NCI-H524 (cell line): ENCODE measurements at places on chromosomes 7 and 10.

- DNase-seq = no peak
These were observed 125.7 kb downstream of the GFRA1 start for GRCh38 chr10:116147147-116147905.

GRCh38 chr7:17044861-17045260 lies 163.1 kb upstream of the AGR3 start:
- no peak for DNase-seq

DNA sequence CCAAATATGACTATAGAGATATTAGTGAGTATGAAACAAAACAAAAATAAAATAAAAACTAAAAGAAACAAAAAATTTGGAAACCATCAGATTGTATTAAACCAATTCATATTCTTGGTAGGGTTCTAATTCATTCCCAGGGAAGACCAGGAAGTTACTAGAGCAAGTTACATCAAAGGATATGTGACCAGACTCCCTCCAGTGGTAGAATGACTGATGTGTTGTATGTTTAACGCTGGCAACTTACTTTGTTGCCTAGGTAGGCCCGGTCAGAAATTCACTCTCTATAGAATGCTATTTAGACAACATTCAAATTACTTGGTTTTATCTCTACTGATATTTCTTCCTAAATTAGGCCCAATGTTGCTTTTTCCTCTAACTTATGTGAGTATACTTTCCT lies 5.2 kb downstream of the PHYHIPL start:
- peak; percentile 0 for DNase-seq

DNA sequence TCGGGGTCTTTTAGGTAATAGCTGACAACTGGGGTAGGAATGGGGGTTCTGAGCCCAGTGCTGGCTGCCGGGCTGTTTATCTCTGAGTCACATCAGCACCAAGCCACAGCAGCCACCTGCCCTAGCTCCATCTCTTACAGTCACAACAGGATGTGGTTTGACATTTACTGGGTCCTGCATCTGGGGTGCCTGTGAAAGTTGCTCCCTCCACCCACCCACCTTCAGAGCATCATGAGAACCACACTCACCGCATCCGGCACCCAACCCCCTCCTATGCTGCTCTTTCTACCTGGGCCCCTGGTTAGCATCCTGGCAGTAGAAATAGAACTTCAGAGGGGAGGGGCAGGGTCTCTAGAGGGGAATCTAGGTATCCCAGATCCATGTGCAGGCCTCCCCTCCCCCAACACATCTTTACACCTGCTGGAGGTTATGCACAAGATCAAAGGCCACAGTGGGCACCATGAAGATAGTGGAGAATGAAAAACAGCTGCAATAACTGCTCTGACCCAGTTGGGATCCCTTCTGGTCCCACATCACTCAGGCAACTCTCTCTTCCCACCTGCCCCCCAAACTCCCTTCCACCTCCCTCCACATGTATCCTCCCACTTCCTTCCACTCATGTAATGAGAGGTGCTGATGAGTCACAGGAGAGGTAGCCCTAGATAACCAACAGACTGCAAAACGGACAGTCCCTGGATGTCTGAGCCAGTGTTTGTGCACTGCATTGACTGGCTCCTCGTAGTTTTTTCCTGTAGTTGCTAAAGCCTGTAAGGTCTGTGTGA lies 38.2 kb downstream of the PRSS2 start:
- DNase-seq = no peak

DNA sequence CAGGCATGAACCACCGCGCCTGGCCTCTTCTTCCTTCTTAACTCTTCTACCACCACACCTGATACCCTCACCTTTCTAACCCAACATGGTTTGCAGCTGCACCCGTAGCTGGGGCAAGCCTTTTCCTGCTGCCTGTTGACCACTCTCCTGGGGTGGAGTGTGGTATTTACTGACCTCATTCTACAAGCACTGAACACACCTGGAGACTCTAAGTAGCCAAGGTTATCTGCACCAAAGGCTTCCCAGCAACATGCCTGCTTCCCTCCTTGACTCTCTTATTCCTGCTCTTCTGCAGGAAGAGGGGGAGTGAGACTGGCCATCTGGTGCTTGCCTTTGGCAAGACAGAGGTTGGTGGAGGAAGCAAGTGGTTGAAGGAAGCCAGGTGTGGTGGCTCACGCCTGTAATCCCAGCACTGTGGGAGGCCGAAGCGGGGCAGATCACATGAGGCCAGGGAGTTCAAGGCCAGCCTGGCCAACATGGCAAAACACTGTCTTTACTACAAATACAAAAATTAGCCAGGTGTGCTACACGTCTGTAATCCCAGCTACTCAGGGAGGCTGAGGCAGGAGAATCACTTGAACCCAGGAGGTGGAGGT lies 10.1 kb downstream of the ACTR1A start:
- DNase-seq = no peak

DNA sequence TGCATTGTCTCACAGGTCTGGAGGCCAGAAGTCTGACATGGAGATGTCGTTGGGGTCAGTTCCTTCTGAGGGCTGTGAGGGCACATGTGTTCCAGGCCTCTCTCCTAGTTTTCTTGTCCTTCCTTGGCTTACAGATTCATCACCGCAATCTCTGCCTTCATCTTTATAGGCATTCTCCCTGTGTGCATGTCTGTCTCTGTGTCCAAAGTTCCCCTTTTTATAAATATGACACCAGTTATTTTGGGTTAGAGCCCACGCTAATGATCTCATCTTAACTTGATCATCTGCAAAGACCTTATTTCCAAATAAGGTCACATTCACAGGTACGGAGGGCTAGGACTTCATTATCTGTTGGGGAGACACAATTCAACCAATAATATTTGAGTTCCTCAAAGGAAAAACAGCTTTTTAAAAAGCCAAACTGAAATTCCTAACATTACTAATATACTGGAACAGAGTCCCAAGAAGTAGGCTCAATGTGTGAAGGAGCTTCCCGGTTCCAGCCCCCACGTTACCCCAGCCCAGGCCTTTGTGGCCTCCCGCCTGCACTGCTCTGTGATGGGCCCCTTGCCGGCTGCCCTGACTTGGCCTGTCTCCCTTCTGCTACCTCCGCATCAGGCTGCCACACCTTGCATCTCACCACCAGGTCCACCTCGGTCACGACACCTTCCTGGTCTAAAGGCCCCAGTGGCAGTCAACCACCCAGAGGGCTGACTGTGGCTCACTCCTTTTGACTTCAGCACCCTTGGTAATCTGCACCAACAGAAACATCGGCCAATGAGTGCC lies 142.7 kb downstream of the KCNMA1 start:
- no peak for DNase-seq

GRCh38 chr7:54831046-54831643 lies 72.1 kb upstream of the SEC61G start:
- no peak for DNase-seq

- no peak for DNase-seq
These were observed 30.3 kb downstream of the CCDC3 start for GRCh38 chr10:12971001-12971788.

DNA sequence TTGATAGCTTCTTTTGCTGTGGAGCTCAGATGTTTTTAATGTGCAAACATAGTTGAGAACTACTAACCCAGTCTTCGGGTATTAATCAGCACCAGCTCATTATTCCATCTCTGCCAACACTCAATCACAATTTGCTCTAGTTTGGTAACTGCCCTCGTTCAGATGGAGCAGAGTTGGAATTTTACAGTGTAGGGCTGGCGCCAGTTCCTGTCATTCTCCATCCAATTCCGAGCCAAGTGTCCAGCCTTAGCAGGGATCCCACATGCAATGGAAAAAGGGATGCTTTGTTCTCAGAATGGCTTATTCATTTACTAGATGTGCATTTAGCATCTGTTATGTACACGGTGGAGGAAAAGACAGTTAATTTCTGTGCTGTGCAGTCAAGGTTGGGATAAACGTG lies 504.5 kb upstream of the GALNT17 start:
- DNase-seq = no peak

DNA sequence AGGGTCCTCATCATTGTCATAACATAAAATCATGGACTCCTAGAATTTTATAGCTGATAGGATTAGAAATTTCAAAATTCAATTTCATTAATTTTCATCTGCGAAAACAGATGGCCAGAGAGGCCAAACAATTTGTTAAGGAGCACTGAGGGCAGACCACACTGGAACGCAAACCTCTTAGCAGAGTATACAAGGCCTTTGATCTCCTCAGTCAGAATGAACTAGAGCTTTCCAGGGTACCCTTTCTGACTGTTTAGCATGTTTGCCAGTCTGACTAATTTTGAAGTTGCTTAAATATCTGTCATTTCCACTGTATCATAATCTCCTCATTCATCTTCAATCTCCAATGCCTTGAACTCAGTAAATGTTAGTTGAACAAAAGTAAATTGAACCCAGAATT lies 41.9 kb upstream of the ATRNL1 start:
- DNase-seq = peak; percentile 3

DNA sequence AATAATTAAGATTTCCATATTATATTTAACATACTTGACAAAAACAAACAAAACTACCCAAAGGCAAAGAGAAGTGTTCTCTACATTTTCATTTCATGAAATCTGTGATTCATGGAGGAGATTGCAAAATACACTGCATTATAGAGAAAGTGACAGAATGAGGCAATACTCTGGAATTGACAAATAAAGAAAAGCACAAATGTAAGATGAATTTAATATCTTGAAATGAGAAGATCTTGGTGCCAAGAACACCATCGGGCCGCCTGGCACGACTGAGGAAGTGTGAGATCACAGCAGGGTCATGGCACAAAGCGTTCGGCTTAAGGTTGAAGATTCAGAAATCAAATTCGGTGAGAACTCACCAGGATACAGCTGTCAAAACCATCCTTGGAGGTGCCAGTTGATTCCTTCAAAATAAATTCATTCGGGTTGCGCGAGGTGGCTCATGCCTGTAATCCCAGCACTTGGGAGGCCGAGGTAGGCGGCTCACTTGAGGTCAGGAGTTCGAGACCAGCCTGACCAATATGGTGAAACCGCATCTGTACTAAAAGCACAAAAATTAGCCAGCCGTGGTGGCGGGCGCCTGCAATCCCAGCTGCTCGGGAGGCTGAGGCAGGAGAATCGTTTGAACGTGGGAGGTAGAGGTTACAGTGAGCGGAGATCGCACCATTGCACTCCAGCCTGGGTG lies 174.0 kb upstream of the PFKP start:
- no peak for DNase-seq

- no peak for DNase-seq
These were observed 23.1 kb downstream of the PDE1C start for GRCh38 chr7:32047075-32047474.

GRCh38 chr10:61157182-61157581 lies 213.2 kb upstream of the RHOBTB1 start:
- no peak for DNase-seq

DNA sequence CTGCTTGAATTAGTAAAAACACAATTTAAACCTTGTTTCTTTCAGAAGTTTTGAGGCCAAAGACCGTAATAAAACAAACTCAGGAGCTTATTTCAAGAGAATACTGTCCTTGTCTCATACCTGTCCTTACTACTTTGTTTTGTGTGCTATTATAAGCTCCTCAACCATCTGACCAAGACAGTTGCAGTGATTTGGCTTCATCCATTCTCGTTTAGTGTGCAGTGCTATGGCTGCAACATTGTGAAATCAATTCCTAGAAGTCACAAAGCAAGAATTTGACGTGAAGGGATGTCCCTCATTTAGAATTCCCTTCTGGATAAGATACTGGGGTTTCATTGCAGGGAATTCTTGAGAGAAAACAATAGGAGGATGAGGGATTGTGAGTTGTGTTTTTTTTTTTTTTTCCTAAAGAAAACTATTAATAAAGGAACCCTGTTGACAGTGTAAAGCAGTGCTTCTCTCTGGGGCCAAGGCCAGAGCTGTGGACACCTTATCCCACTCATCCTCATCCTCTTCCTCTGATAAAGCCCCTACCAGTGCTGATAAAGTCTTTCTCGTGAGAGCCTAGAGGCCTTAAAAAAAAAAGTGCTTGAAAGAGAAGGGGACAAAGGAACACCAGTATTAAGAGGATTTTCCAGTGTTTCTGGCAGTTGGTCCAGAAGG lies at the start of gene OIT3:
Gene OIT3, plus strand, starts transcription at position 604 of the 663 bp plus-strand sequence. CDS start 60 bp downstream, outside the sequence.
- DNase-seq = no peak

DNA sequence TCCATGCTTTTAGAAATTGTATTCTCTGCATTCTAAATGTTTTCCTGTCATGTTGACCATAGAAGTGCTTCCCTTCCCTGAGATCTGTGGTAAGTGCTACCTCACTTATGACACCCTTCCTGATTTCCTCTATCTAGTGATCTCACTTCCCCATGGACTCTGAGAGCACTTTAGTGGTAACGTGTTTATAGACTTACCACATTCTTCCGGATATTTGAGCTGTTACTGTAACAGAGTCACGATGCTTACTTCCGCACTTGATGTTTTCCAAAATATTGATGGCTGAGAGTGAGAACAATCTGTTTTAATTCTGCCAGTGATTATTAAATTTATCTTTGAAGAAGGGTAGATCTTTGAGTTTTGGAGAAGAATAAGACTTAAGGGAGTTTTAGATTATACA lies 60.1 kb upstream of the NAMPT start:
- DNase-seq = no peak

- no peak for DNase-seq
These were observed 57.0 kb upstream of the PFKP start for GRCh38 chr10:3010334-3010733.

- no peak for DNase-seq
These were observed 12.5 kb downstream of the ADD3 start for GRCh38 chr10:110020265-110020664.

- DNase-seq = no peak
These were observed 210.9 kb downstream of the RNLS start for GRCh38 chr10:88372051-88372715.

GRCh38 chr7:2800931-2801688 lies 43.0 kb downstream of the GNA12 start:
- no peak for DNase-seq

GRCh38 chr7:84684836-84685480 lies 490.4 kb upstream of the SEMA3A start:
- no peak for DNase-seq

GRCh38 chr10:29269486-29269885 lies 19.4 kb upstream of the LYZL1 start:
- DNase-seq = no peak

- DNase-seq = no peak
These were observed 40.4 kb upstream of the RASGEF1A start for GRCh38 chr10:43307306-43307705.
